AG09319 (cell line): ENCODE measurements at places on chromosomes 7 and 10.

DNA sequence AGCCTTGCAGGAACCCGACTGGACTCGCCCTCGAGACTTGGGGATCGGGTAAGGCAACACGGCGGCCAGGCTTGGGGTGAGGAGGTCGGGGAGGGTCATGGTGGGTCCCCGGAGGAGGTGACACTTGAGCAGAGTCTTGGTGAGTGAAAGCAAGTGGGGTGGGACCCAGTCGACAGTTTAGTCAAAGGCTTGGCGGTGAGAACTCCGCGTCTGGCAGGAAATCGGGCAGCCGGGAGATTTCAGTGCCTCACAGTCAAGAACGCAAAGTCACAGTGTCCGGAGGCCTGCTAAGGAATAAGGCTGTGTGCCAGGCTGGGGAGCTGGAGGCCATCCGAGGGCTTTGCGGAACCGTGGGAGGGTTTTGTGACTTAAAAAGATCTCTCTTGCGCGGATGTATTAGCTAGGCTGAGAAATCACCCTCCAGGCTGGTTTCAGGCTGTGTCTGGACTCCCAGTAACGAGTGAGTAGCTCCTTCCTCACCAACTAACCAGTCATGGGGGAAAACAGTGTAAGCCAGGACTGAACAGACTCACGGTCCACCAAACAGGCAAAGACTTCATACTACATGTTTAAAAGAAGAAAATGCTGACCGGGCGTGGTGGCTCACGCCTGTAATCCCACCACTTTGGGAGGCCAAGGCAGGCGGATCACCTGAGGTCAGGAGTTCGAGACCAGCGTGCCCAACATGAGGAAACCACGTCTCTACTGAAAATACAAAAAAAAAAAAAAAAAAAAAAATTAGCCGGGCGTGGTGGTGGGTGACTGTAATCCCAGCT is 613 bp downstream of the AP5Z1 start:
- no peak for DNase-seq

DNA sequence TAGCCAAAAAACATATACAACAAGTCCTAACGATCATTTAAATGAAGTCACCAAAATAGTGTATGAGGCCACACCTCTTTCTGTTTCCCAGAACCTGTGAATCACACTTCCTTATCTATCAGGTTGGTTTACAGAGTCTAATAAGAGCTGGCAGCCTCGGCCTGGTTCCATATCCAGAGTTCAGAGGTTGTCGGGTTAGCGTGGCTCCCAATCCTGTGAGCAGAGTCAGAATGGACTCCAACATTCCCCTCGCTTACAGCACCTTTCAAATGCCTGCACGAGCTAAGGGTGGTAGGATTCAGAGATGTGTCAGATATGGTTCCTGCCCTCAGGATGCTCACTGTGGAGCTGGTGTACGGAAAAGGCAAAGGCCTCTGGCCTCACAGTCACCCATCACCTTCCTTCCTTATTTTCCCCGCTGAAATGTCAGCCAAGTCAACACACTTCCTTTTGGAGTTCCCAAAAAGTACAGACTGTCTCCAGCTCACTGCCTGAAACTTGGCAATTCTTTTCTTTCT is 6.0 kb downstream of the IL15RA start:
- no peak for DNase-seq

GRCh38 chr7:113099284-113099919 is 12.8 kb upstream of the GPR85 start:
- DNase-seq: no peak

DNA sequence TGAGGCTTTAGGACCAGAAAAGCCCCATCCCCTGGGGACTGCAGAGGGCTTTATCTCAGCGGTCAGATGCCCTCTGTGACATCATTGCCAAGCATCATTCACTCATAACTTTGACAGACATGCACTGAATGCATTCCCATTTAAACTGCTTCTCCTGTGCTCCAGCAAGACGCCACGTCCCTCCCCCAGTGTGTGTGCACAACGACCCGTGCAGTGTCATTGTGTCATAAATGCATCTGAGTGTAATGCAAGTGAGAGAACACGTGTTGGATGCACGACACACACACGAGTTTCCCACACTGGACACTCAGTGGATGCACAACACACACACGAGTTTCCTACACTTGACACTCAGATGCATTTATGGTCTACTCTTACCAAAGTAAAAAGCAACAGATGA is 337.9 kb downstream of the PTPRN2 start:
- DNase-seq: no peak

- DNase-seq: no peak
These were observed 87.2 kb upstream of the LRRTM3 start for GRCh38 chr10:66838656-66839055.

- no peak for DNase-seq
These were observed 12.8 kb upstream of the PRKAG2 start for GRCh38 chr7:151889406-151890354.

- DNase-seq: no peak
These were observed 52.6 kb downstream of the SYPL1 start for GRCh38 chr7:106059556-106059955.

DNA sequence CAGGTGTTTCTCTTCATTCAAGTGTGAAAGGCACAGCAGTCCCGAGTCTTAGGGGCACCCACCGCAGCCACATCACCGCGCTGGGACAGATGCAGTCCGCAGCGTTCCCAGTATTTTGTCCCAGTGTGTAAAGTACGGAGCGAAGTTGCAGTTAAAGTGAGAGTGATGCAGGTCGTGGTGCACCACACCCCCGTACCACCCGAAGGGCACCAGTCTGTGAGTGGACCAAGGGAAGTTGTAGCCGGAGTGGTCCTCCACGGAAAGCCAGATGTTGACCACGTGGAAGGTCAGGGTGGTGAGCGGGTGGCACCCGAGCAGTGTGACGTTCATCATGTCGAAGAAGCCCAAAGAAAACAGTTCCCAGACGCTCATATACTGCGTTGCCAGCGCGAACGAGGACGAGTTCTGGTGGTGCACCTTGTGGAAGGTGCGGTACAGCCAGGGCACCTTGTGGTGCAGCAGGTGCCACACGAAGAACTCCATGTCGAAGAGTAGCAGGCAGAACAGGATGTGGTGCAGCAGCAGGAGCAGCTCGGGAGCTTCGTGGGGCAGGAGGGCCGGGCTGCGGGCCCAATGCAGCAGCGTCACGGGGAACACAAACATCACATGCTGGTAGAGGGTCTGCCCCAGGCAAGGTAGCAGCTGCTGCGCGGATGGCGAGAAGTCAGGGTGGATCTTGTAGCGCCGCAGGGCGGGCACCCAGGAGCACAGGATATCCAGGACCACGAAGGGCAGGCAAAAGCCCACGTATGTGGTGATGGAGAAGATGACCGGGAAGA is 526 bp downstream of the CH25H start:
- DNase-seq: no peak

- DNase-seq: no peak
These were observed 78.3 kb upstream of the SLC26A5 start for GRCh38 chr7:103524042-103524907.

DNA sequence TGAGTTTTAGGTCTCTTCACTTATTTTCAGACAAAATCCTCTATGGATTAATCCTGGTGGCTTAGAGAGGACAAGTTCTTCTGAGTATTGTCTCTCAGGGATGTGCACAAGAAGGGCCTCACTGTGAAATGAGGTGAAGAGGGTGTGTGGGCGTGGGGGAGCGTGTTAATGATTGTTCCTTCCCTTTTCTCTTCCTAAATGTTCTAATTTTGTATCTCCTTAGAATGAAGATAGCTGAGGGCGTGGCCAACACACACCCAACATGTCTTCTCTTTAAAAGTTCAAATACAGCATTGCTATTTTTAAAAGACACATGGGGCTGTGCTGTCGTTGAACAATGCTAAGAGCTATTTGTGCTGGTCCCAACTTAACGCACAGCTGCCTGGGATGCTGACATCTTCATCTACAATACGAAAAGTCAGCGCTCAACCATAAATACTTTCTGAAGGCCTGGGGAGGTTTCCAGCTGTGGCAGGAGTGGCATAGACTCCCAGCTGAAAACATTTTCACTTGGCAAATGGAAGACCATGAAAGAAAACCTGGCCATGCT is 135.9 kb downstream of the JCAD start:
- no peak for DNase-seq

DNA sequence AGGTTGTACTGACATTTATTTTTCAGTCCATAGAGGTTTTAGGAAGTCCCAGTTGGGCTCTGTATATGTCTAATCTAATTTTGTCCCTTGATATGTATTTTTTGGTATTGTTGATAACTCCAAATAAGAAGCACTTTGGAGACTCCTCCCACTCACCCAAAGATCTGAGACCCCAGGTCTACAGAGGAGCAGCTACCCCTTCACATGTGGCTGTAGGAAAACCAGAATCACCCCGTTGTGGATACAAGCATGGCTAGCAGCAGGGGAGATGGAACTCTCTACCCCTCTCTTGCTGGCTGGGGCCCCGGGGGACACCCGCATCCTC is 9.4 kb downstream of the HHEX start:
- no peak for DNase-seq

DNA sequence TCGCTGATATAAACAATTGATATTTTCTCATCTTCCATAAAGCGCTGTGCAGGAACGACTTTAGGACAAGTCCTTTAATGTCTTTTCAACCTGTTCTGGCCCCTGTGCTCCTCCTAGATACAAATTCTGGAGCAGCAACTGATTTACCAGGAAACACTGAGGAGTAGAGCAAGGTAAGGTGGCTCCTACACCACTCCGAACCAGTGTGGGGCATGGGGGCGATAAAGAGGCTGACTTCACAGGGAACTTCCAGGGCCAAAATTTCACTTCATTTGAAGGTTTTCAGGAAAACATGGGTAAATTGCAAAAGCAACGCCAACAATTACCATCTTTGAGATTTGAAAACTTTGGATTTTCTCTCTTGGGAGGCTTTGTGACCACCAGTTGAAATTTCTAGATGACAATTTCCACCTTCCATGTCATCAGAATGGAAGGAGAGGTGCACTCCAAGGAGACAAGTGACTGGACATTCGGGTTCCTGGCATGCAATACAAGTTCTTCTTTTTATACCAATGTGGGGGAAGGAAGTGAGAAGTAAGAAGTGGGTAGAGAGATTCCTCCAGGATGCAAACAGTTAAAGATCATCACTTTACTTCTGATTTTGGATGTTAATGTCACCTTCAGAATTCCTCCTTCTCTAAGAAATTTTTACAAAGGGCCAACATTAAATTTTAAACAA is 118.5 kb downstream of the FAM107B start:
- no peak for DNase-seq

DNA sequence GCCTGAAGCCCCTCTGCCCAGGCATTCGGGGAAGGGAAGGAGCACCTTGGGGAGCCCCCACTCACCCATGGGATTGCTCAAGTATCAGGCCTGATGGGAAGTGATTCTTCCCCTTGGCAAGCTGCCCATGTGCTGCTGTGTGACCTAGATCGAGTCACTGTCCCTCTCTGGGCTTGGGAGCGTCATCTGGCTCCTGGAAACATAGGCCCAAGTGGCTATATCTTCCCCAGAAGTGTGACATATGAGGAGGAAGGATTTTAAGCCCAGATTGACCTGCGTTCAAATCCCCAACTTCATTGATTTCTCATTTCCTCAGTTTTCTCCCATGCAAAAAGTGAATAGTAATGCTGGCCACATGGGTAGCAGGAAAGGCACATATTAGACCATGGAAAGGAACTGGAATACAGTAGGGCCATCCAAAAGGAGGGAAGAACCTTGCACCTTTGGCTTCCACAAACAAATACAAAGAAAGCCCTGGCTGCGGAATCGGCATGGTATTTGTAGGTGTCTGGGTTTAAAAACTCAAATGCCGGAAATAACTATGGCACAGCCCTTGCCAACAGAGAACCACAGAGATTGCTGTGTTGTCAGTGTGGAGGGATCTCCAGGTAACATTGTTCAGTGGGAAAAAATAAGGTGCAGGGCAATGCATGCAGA is 169.5 kb upstream of the ZMIZ1 start:
- no peak for DNase-seq

GRCh38 chr7:121328508-121329190 is at the start of gene WNT16:
WNT16 (plus strand) TSS chr7:121329000; CDS start chr7:121329293, 293 bp downstream.
- no peak for DNase-seq
